ENCODE measurements at places on chromosomes 2 and 18. TPM values are rescaled to one million over a fixed set of nuclear protein-coding genes. Genes with fewer than 3 reads are reported as not detected.

RTP5 gene
- total RNA-seq: not detected

SCYGR4 gene
- total RNA-seq: not detected

HOXD12 gene
- total RNA-seq: not detected

IL1A gene
- not detected for total RNA-seq
